ENCODE measurements at places on chromosomes 4 and X.

- no peak for DNase-seq
These were observed 73.6 kb upstream of the COX18 start for GRCh38 chr4:73142995-73143547.

DNA sequence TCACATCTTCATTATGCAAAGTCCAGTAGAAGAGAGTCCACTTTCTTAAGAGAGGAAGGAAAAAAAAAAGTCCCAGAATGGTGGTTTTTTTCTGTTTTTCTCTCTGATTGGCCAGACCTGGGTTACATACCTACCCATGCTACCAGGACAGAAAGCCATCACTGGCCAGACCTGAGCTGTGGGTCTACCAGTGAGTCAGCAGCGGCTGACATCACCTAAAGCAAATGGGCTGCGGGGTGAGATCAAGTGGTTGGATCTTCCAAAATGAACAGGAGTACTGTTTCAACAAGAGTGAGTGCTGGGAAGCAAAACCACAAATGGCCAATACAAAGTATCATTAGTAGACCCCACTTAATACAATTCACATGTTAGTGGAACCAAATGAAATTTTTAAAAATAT lies 1.6 kb upstream of the NDST3 start:
- DNase-seq, result no peak

GRCh38 chrX:124506066-124506465 lies 159.7 kb downstream of the SH2D1A start:
- no peak for DNase-seq

- no peak for DNase-seq
These were observed 2.7 kb upstream of the BMX start for GRCh38 chrX:15497865-15498264.

GRCh38 chr4:106368678-106369077 lies at the start of gene GIMD1:
Gene GIMD1, minus strand, starts transcription at chr4:106368778. Its CDS starts 1,343 bp downstream, at chr4:106367435.
- no peak for DNase-seq

Measured in cortex of kidney (tissue), 1 donor.